ENCODE measurements at places on chromosomes 1 and 21.

GRCh38 chr1:229027622-229028182, 243.2 kb upstream of the RAB4A start:
- DNase-seq, result no peak

GRCh38 chr1:21139601-21140000, 37.1 kb downstream of the EIF4G3 start:
- no peak for DNase-seq

GRCh38 chr1:214316593-214316992, 35.6 kb downstream of the SMYD2 start:
- no peak for DNase-seq

DNA sequence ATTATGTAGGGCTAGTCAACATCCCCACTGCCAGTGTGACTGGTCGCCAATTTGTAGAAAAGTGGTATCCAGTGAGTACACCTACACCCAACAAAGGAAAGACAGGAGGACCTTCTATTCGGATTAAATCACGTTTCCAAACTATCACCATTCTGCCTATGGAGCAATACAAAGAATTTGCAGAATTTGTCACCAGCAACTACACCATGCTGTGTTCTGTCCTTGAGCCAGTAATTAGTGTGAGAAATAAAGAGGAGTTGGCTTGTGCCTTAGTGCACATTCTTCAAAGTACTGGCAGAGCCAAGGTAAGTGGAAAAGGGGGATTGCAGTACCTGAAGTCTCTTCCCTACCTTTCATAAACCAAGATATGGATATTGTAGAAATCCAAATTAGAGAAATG, 53.8 kb downstream of the CLEC20A start:
- no peak for DNase-seq

GRCh38 chr1:67314696-67315095, 7.0 kb downstream of the IL12RB2 start:
- DNase-seq, result no peak
